GM23248 (cell line): ENCODE measurements at places on chromosomes 1 and 21. TPM values are rescaled to one million over a fixed set of nuclear protein-coding genes. Genes with fewer than 3 reads are reported as not detected.
A peak's percentile ranks its signal among the peaks of the same experiment; 100 is the strongest.

DNA sequence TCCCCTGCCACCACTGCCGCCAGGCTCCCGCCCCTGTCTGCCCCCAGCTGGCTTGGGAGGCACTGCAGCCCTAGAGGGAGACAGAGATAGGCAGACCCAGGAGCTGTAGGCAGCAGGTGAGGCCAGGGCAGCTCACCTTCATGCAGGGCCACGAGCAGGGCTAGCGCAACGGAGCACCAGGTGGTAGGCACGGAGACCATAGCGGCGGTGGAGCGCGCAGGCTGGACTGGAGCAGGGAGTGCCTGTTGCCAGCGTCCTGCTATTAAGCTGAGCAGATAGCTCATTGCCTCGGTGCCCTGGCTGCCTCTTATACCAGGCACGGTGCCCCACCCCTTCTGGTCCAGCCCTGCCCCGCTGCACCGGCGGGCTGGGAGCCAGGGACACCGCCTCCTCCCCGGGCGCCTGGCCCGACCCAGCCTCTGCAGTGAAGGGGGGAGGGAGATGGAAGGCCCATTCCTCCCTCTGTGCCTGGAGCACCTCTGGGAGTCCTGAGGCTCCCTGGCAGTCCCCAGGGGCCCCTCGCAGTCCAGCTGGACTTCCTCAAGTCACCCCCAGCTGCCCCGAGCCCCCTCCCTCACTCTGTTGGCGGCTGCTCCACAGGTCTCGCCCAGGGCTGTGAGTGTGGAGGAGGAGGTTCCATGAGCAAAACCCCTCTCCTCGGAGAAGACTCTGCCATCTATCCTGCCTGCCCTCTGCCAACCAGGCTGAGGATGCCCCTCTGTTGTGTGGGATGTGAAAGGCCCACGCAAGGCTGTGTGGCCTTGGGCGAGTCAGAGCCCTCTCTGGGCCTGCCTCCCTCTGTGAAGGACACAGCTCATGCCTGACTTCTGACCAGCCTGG lies at the start of gene EDN2:
EDN2 (minus strand) TSS at position 282 of the 840 bp plus-strand sequence; CDS start at position 200, 82 bp downstream.
- DNase-seq: peak; percentile 17

DNA sequence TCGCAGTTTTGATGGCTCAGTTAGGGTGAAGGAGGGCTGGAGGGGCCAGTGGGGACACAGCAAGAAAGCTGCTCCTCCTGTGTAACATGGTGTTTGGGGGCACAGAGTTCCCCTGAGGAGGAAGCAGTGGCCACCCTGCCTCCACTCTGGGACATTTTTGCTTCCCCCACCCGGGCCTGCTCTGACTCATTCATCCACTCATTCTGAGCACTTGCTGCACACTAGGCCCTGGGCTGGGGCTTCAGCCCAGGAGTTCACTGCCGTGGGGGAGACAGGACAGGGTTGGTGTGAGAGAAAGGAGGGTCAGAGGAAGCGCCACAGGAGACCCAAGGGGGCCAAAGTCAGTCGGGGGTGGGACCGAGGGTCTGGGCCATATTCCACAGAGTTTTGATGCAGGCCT lies 41.4 kb upstream of the ACOT11 start:
- peak; percentile 64 for DNase-seq

DNA sequence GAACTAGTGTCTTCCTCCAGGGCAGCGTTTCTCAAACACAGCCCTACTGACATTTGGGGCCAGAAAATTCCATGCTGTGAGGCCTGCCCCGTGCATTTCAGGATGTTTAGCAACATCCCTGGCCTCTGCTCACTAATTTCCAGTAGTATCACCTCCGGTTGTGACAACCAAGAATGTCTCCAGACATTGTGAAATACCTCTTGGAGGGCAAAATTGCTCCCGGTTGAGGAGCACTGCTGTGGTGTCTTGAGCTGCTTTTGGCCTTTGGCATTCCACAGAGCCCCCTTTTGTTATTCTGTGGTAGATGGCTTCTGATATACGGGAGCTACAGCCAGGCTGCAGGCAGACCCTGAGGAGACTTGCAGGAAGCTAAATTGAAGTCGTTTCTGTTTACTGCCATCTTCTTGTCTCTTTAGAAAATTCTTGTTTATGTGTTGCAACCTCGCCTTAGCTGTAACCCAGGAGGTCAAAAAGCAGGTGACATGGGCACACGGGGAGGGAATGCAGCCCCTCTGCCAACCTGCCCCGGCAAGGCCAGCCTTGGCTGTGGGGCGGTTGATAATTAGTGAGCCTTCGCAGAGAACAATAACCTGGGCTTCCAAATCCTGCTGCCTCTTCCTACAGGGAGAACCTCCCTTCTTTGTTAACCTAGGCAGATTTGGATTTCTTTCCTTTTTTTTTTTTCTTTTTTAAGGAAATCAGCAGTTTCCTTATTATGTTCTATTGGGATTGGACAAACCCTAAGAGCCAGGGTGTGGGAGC lies 74.7 kb upstream of the AKT3 start:
- DNase-seq: peak; percentile 73

DNA sequence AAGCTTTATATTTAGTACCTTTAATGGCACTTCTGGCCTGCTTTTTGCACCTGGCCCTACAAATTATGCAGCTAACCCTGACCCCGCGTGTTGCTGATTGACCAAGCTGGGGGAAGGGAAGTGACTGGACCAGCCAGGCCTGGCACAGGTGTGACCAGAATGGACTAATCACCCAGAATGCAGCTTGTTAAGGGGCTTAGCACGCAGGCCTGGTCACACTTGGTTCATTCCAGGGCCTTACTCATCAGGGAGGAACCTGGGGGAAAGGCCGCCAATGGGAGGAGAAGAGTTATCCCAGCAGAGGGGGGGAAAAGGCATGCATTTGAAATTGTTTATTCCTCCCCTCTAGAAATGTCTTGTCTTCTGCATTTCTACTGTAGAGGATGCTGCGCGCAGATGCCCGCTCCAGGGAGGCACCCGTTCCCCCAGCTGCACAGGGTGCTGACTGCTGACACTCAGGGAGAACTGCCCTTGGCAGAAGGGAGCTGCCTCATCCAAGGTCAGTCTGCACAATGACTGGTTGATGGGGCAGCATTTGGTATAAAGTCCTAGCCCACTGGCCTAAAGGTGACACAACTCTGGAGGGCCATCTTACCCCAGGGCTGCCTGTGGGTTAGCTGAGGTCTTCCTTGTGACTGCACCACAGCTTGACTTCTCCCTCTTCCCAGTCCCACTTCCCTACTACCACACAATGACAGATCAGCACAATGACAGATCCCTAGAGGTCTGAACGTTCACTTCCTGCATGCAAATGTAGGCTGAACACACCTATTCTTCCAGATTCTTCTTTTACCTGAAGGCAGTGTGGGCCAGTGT lies 29.0 kb downstream of the DHCR24 start:
- DNase-seq: peak; percentile 88

- DNase-seq: no peak
Measured at GRCh38 chr1:167209044-167209443, 11.6 kb upstream of the POU2F1 start.

- DNase-seq: no peak
Measured at GRCh38 chr1:224724566-224724965, 108.4 kb downstream of the CNIH3 start.

DNA sequence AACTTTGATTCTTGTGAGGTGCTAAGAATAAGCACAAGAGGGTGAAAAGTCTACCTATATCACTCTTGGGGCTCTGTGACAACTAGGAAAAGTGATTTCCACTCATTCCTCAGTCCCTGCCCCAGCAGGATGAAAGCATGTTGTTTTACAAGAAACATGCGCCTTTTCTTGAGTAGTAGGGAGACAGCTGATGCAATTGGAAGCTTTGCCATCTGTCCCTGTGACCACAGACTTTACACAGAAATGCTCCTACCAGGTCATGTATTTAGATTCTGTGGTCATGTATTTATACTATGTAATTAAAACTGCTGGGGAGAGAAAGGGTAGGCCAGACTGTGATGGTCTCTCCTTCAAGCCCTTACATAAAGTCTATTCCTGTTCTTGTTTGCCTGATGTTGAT lies 445.5 kb downstream of the PTPRC start:
- DNase-seq: peak; percentile 10

Gene IL19
- polyA plus RNA-seq: not detected in 2 replicates

Gene RAB25
- polyA plus RNA-seq: not detected in 2 replicates

GRCh38 chr21:45863751-45864150 lies 117.8 kb upstream of the COL6A1 start:
- no peak for DNase-seq

DNA sequence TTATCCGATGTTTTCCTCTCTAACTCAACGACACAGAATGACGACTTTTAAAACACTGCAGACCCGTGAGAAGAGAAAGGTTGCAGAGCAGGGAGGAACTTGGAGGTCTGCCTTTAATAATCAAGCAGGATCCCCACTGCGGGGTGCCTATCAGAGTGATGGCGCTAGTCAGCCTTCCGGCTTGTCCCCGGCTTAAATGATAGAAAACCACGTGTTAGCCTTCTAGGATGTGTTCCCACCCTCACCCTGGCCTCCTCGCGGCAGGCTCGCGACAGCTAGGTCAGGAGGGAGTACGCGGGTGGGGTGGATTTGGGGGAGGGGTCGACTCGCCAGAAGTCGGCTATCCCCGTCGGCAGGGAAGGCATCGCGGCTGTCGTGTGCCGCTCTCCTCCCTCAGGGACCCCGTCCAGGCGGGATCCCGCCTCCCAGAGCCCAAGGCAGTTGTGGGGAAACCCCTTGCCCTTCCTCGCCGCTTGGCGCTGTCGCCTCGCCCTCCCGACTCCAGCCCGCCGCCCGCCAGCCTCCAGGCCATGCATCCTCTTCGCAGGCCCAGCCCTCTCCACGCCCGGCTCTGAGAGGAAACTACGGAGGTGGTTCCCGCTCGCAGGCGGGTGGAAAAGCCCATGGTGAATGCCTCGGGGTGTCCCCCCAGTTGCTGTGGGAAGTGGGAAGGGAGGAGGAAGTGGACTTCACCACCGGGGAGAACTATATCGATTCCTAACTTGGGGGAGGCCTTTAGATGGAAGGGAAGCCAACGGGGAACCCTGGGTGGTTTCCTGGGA lies 1.1 kb upstream of the SMG7 start:
- DNase-seq: peak; percentile 91

Gene ELF3
- polyA plus RNA-seq: not detected in 2 replicates

- DNase-seq: peak; percentile 47
Measured at GRCh38 chr1:168223681-168224540, 1.9 kb upstream of the SFT2D2 start.

DNA sequence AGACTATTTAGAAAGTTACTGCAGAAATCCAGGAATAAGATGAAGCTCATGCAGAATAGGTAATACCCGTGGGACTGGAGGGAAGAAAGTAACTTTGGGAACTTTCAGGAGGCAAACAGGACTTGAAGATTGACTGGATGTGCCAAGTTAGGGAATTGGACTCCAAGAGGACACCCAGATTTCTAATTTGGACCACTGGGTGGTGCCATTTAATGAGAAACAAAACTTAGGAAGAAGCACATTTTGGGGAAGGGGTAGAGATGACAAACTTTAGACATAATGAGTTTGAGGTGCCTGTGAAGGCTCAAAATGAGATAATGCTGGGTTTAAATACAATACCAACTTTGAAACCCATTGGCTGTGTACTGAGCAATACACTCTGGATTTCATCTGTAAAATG lies 3.3 kb upstream of the B4GALT3 start:
- peak; percentile 47 for DNase-seq

Gene ILF2
- 174 and 178 TPM in 2 replicates for polyA plus RNA-seq

GRCh38 chr21:32437729-32438128 lies 25.2 kb downstream of the EVA1C start:
- DNase-seq: no peak

DNA sequence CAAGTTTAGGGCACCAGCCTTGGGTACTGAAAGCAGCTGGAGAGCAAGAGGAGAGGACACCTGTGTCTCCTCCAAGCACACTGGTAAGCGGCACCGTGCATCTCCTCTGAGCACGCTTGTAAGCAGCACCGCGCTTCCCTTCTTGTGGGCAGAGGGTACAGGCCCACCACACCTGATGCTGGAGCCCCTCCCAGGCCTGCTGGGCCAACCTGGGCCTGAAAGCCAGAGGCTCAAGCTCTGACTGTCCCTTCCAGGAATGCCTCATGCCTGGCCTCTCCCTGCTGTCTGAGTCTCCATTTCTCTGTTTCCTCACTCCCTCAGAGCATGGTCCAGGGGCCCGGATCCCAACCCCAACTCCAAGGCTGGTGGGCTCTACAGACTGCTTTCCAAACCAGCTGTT lies 25.9 kb downstream of the DMBX1 start:
- no peak for DNase-seq

DNA sequence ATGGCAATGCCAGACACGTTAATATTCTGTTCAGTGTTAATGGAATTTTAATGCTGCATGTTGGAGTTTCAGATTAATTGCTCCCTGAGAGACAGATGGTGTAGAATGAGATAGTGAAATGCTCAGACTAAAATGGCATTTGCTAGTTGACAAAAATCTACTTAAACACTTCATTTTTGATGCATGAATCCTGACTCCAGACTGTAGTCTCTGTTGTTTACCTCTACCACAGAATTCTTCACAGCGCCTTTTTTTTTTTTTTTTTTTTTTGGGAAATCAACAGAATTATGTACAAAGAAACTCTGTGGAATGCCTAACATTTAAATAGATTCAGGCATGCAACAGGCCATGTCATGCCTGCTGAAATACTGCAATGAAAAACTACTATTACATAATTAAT lies 111.3 kb downstream of the PLPPR5 start:
- no peak for DNase-seq

DNA sequence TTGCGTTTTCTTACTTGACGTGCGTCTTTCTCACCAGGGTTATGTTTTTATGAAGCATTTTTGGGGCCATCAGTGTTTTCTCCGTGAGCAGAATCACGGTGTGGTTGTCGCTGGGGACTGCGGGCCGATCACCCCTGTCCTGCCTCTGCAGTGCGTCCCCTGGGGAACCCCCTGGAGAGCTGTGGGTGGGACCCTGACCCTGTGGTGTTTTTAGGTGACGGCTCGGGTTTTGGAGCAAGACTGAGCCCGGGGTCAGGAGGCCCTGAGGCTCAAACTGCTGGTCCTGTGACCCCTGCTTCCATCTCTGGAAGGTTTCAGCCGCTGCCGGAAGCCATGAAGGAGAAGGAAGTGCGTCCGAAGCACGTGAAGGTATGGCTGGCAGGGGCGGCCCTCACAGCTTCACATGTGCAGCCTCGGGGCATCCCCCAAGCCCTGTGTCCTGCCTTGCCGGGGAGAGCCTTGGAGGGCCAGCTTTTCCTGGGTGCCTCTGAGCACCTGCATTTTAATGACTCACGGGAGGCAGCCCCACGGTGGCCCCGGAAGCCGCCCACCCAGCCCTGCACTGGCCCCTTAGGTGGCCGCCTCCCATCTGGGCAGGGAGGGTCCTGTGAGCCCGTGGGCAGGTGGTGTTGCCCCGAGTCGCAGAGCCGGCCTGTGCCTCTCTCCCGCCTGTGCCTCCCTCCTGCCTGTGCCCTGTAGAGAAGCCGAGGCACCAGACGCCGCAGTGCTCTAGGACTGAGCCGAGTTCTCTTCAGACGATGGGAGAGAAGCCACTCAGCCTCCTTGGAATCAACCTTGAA lies 36.7 kb upstream of the DIP2A start:
- DNase-seq: no peak
